ENCODE measurements at places on chromosomes 3 and 15. TPM values are rescaled to one million over a fixed set of nuclear protein-coding genes. Genes with fewer than 3 reads are reported as not detected.

TMEM212 gene
- total RNA-seq, result not detected

GOLGA8N gene
- 2.2 TPM for total RNA-seq

DUT gene
- total RNA-seq, result 59.5 TPM

ARHGAP31 gene
- 1.8 TPM for total RNA-seq

UCN2 gene
- 0.20 TPM for total RNA-seq

CLDN16 gene
- total RNA-seq, result not detected

DPPA2 gene
- total RNA-seq, result not detected

CP gene
- total RNA-seq, result 0.73 TPM

TRIM42 gene
- total RNA-seq, result not detected

TAGLN3 gene
- total RNA-seq, result not detected

All from subcutaneous preadipocyte (primary cell).